Testis (tissue), 5 donors: ENCODE measurements at places on chromosomes 6 and 20. TPM values are rescaled to one million over a fixed set of nuclear protein-coding genes. Genes with fewer than 3 reads are reported as not detected.

- DNase-seq: no peak
Observed at GRCh38 chr6:111718326-111718725, 112.6 kb upstream of the TRAF3IP2 start.

- DNase-seq: no peak
Observed at GRCh38 chr6:37689381-37689780, 8.3 kb downstream of the MDGA1 start.

GRCh38 chr6:42243046-42243445 is 25.4 kb upstream of the MRPS10 start:
- no peak for DNase-seq

- DNase-seq: peak; percentile 57
Observed at GRCh38 chr6:156752666-156753301, 24.4 kb upstream of the ARID1B start.

LY6G6C gene
- total RNA-seq: not detected

MYB gene
- 3.7 TPM for total RNA-seq
